ENCODE measurements at places on chromosomes 1 and 21.

GRCh38 chr1:235917267-235917811, 50.6 kb upstream of the LYST start:
- peak; percentile 76 for DNase-seq

DNA sequence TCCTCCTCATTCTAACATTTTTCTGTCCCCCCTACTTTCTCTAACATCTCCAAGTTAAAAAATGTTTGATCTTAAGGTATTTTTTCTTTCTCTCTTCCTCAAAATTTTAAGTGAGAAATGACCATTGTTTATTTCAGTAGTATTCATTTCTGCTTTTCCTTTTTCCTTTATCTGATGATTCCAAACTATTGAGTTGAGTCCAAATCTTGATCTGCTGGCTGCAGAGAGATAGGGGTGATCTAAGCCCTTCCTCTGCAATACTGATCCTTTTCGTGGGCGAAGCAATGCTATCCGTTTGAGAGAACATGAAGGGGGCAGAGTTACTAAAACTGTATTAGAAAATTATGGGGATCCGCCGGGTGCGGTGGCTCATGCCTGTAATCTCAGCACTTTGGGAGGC, 516 bp upstream of the NMNAT2 start:
- no peak for DNase-seq

GRCh38 chr1:59071876-59072582, 224.9 kb upstream of the FGGY start:
- DNase-seq, result no peak

GRCh38 chr1:151833172-151833900, 1.7 kb upstream of the RORC start:
- no peak for DNase-seq

DNA sequence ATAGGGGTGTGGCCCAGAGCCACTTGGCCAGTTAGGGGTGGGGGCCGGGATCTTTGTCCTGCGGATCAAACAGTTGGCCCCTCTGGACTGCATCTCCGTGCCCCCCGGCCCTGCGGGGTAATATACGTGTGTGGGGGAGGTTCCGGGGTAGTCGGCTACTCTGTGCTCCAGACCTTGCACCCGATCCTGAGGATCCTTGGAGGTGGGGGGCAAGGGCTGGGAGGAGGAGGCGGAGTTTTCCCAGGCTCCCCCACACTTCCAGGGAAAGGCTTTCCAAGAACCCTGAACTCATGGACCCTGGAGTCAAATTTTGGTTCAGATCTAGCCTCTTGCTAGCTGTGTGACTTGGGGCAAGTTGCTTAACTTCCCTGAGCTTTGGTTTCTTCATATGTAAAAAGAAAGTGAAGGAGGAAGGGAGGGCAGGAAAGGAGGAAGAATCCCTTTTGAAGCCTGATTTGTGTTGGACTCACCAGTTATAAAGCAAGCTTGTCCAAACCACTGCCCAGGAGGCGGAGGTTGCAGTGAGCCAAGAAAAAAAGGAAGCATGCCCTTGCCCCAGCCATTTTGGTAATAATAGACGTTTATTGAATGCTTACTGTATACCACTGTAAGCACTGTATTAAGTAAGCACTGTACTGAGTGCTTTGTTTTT, 686 bp downstream of the MIIP start:
- DNase-seq, result no peak

- DNase-seq, result no peak
These were observed 16.0 kb downstream of the KIF21B start for GRCh38 chr1:201007481-201007880.

- DNase-seq, result no peak
These were observed 152.9 kb upstream of the DAB1 start for GRCh38 chr1:57576756-57577155.

GRCh38 chr1:37704966-37705365, 12.7 kb downstream of the CDCA8 start:
- no peak for DNase-seq

DNA sequence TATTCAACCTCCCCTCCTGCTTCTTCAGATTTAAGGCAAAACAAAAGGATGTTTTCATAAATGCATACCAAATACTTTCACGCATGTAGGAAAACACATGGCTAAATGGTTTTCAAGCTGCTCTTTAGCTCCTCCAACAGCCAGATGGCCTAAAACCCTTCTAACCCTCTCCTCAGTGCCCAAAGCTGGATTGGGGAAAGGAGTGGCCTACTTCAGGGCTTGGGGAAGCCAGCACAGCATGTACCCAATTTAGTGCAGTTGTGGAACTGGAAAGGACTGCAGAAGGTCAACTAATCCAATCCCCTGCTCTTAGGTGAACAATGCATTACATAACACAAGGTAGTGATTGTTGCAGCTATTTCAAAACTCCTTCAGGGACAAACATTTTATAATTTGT, 9.3 kb downstream of the F5 start:
- DNase-seq, result no peak
